ENCODE measurements at places on chromosomes 11 and 22.

DNA sequence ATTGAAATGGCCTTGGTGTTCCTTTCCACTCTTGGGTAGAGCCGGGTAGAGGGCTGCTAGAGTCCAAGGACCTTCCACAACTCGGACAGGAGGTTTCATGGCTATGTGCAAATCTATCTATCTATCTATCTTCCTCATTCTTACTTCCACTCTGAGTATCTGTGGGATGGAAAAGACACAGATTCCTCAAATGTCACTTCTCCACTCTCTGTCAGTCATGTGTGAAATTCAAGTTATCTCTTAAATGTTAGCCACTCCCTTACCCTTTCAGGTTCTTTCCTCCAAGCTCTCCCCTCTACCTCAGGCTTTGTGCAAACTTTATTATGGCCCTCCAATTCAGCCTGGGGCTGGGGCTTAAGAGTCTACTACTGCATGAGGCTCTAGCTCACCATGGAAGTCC lies 84.3 kb downstream of the GDPD4 start:
- no peak for DNase-seq

- DNase-seq = no peak
Observed at GRCh38 chr22:30610299-30610698, 3.3 kb downstream of the TCN2 start.

DNA sequence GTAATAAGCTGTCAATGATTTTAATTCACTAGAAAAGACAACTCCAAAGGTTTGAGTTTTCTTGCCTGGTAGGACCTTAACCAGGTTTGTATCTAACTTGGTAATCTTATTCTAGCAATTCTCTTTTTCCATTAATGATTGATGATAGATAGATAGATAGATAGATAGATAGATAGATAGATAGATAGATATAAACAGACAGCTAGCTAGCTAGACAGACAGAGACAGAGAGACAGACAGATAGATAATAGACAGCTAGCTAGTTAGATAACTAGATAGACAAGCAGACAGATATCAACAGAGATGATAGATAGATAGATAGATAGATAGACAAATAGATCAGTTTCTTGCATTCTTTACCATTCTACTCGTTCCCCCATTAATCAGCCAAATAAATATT lies 15.3 kb downstream of the TMPRSS6 start:
- no peak for DNase-seq

- no peak for DNase-seq
Observed at GRCh38 chr11:134734141-134734845, 322.3 kb upstream of the B3GAT1 start.

- no peak for DNase-seq
Observed at GRCh38 chr22:44394246-44395117, 81.7 kb upstream of the SHISAL1 start.

DNA sequence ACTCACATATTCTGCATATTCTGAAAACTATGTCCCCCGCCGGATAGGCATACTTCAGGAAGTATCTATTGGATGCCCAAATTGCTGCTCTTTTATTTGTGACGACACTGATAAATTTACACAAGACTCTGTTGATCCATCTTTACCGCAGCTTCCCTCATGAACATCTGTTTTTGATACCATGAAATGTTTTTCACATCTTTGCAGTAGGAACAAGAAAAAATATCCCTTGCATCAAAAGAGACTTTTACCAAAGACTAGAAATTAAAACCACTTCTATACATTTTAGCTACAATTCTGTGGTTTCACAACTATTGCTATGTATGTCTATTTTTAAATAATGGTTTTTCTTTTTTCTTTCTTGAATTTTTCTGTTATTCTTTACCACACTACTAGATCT lies 15.3 kb downstream of the POU2AF2 start:
- no peak for DNase-seq

DNA sequence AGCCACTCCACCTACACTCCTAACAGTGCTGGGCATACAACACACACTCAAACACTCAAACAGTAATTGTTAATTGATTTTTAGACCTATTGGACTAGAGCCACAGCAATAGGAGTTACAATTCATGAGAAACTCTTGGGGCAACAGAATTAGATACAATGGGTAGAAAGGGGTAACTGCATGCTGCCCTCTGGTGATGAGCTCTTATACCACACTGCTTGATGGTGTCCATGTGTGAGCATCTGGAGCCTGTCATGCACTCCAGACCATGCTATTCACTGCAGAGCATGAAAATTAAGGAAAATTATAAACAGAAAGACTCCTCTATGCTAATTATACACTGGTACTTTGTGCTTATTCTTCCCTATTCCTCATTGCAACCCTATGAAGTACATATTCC lies 975.5 kb upstream of the CCDC90B start:
- DNase-seq = no peak

DNA sequence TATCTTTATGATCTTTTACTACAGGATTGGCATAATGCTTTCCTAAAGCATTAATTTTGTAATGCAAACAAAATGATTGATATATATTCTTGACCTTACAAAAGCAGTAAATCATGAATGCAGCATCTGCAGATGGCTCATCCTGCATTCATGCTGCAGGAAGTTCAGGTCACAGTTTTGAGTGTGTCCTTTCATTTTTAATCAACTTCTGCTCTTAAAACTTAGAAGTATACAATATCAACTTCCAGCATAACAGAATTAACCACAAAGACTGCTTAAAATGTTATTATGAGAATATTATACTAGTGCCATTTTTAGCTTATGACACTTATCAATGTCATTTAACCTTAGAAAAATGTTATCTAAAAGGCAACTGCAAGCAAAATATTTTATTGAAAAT lies 54.0 kb downstream of the SLC36A4 start:
- DNase-seq = no peak

- no peak for DNase-seq
Observed at GRCh38 chr22:26892166-26893041, 235.0 kb downstream of the MIAT start.

- no peak for DNase-seq
Observed at GRCh38 chr11:24747275-24748251, 250.7 kb downstream of the LUZP2 start.

DNA sequence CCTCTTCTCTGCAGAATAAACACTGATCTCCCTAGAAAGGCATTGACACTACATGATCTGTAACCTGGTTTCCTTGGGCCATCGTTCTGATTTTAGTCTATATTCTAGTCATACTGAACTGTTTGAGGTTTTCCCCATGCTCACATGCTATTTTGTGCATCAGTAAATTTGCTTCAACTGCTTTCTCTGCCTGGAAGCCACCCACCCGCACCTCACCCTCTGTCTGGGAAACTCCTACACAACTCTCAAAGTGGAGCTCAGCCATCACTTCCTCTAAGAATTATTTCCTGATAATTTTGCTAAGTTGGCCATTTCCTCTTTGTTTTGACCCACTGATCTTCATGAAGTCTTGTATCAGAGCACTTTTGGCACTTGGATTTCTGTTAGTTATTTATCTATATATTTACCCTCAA lies 36.1 kb downstream of the MMP20 start:
- DNase-seq = no peak

GRCh38 chr11:116792144-116792868 lies 627 bp upstream of the APOA5 start:
- no peak for DNase-seq

DNA sequence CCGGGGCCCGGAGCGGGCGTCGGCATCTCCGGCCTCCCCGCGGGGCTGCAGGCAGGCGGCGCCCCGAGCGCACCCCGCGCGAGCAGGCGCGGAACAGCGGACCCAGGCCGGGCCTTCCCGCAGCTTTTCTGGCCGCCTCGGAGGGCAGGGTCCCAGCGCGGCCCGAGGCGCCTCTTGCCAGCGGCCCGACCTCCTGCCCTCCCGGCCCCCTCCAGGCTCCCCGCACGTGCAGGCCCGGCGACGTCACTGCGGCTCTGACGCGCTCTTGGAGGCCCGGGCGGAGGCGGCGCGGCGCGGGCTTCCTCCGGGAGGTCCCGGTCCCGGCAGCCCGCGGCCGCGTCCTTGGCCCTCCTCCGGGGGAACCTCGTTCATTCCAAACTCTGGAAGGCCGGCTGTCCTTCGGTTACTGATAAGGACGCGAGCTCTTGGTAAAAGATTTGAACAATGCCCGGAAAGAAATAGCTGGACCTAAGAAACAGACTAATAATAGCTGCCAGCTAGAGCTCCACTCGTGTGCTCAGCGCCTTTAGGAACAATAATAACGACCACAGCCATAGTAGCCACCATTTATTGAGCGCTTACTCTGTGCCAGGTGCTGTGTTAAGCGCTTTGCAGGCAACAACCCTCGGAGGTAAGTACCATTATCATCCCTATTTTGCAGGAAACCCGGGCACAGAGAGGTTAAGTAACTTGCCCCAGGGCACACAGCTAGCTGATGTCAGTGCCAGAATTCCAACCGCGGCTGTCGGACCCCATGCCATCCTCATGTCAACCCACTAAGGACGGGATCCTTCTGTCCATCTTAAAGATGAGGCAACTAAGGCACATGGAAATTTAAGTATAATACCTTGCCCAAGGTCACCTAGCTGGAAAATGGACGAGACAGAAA lies 39.1 kb upstream of the CREB3L1 start:
- DNase-seq = peak; percentile 46

DNA sequence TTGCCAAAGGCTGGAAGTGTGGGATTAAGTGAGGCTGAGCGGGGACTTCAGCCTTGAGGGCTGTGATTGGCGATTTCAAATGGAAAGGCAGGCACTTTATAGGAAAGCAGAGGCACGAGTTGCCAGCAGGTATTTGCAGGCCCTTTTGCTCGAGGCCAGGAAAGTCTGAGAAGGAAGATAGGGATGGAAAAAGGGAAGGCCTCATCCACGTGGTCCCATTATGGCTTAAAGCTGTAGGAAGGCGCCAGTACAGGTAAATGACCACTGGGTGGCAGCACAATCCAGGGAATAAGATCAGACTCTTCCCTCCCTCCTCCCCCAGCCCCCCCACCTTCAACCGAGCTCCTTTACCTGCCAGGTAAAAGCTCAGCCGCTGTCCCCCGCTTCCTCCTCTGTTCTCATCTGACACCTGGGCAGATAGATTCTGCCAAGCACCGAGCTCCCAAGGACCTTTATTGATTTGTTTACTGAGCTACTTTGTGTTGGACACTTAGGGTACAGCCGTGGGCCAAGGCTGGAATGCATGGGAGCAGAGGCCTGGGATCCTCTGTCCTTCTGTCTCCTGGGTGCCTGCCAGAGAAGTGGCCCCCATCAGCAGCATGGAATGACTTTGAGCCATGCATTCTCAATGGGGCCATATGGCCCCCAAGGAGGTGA lies 7.5 kb downstream of the P2RX3 start:
- peak; percentile 66 for DNase-seq

- no peak for DNase-seq
Observed at GRCh38 chr11:14567064-14567651, 47.0 kb upstream of the PSMA1 start.

DNA sequence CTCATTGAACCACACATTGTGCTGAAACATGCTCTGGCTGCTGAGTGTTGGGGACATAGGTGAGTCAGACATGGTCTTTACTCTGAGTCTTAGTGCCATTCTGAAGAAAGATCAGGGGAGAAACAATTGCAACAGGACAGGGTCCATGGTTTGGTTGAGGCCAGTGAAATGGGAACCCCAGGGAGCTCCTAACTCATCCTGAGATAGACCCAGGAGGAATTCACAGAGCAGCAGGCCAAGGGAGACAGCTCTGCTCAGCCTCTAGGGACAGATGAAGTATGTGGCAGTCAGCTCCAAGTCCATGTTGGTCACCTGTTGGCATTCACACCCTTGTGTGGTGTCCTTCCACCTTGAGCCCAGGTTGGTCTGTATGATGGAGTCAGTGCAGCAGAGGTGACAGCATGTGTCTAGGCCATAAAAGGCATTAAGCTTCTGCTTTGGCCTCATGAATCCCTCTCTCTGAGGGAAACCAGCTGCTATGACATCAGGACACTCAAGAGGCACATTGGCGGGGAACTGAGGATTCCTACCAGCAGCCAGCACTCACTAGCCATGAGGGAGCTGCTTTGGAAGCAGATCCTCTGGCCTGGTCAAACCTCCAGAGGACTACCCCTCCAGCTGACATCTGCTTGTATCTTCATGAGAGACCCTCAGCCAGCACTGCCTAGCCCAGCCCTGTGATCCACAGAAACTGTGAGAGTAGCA lies 50.3 kb upstream of the MYEOV start:
- no peak for DNase-seq

GRCh38 chr11:46277622-46278386 lies at the start of gene CREB3L1:
CREB3L1 (plus strand) TSS chr11:46277662; CDS start chr11:46278112, 450 bp downstream.
- peak; percentile 62 for DNase-seq

DNA sequence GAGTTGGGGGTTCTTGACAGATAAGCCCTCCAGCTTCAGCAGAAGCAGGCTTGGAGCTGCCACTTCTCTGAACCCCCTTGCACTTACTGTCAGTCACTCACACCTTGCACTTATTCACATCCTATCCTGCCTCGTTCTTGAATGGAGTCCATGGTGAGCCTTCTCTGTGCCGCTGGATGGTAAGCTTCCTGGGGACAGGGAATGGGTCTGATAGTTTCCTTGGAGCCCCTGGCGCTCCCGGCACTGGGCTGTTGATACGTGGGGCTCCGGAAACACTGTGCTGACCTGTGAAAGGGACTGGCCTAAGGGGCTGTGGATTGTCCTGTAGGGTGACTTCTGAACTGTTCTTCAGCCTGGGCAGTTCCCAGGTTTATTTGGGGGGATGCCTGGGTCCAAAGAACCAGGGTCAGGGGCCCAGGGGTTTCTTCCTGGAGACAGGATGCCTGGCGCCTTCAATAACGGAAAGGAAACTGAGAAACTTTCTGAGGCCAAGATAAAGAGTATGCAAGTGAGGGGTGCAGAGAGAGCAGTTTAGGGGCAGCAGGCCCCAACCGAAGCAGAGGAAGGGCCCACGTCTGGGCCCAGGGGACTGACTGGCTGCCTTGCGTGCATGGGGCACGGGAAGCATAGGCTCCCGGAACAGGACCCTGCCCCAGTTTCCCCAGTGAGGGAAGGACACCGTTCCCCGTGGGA lies 709 bp upstream of the ST3GAL4 start:
- DNase-seq = no peak

GRCh38 chr11:17221968-17222367 lies 14.2 kb upstream of the PIK3C2A start:
- no peak for DNase-seq

GRCh38 chr11:78666675-78667160 lies 92.1 kb upstream of the NARS2 start:
- no peak for DNase-seq

- DNase-seq = no peak
Observed at GRCh38 chr22:24068717-24069297, 57.7 kb downstream of the CABIN1 start.

GRCh38 chr22:22787786-22788459 lies 99.7 kb upstream of the IGLL5 start:
- peak; percentile 63 for DNase-seq

GRCh38 chr22:44919691-44920090 lies 90.1 kb downstream of the PHF21B start:
- no peak for DNase-seq

DNA sequence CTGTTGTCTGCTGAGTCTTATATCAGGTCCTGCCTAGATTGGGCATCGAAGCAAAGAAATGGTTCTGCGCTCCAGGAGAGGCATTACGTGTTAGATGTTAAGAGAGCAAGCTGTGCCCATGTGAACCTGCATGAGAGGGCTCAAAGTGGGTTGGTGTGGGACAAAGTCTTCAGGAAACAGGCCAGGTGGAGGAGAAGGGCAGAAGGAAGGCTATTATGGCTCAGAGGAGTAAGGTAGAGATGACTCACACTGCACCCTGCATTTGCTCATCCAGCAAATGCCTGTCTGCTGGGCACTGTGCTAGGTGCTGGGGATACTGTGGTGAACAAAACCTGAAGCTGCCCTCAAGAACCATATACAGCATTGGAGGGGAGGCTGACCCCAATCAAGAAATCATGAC lies 5.8 kb downstream of the USP35 start:
- no peak for DNase-seq

- DNase-seq = no peak
Observed at GRCh38 chr22:48780597-48781277, 1046.9 kb downstream of the BRD1 start.

GRCh38 chr22:24437091-24437490 lies 9.7 kb downstream of the ADORA2A start:
- no peak for DNase-seq
